ENCODE measurements at places on chromosomes 7 and 10.
A peak's percentile ranks its signal among the peaks of the same experiment; 100 is the strongest.

- DNase-seq, result no peak
These were observed 74.6 kb downstream of the ATRNL1 start for GRCh38 chr10:115167751-115168150.

DNA sequence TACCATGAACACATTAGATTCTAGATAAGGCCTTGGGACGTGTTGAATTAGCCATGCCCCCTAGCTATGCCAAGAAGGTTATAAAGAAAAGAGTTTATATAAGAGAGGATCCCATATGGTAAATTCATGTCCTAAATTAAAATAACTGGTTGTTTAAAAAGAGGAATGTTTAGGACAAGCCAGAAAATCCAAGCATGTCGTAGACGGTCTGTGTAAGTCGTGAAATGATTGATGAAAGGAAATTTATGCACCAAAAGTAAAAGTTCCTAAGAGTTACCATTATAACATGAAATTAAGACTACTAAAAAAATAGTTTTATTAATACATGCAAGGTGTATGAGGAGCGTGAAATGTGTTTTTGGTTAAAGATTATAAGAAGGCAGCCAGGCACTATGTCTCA lies 624.9 kb downstream of the ARL4A start:
- no peak for DNase-seq

GRCh38 chr7:50022451-50022850 lies 70.6 kb downstream of the ZPBP start:
- no peak for DNase-seq

DNA sequence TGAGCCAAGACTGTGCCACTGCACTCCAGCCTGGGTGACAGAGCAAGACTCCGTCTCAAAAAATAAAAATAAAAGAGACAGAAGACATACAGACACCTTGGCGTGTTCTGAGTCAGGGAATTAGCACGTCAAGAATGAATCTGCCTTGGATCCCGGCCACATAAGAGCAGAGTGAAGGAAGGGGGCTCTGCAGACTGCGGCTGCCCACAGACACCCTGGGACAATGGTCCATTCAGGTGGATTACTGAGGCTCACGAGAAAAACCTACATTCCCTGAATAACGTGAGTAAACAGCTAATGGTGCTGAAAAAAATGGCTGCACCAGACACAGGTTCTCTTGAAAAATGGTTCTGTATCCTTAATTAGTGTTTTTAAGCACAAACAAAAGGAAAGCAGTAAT lies 100.1 kb upstream of the FGFR2 start:
- no peak for DNase-seq

DNA sequence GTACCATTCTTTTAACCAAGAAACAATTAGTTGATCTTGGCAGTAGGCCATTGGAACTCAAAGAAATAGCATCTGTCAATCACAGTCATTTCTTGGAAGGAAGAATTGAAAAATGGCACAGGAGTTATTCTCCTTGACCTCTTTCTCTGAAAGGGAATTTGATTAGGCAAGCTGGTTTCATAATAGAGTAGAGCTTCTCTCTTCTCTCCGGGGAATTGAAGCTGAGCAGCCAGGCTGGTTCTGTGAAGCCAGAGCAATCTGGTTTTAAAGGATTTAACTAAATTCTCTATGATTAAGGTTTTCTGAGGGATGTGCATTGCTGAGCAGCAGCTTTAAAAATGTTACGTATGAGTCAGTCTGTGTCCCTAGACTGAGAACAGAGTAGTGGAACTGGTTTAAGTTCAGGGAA lies 70.2 kb downstream of the AHCYL2 start:
- peak; percentile 83 for DNase-seq

DNA sequence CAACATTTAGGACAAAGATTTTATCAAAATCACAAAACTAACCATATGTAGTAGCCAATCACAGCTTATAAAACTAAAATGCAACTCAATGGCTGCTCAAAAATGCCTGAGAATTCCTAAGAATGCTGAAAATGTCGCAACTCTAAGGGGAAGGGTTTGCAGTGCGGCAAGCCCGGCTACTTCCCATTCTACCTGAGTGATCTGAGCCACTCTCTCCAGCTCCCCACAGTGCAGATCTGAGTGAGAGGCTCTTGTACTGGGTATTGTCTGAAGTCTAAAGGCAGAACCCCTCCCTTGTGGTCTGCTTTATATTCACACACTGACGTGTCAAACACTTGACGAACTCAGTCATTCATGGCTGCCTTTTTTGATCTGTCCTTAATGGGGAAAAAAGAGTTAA lies 28.9 kb downstream of the RAB11FIP2 start:
- peak; percentile 28 for DNase-seq

DNA sequence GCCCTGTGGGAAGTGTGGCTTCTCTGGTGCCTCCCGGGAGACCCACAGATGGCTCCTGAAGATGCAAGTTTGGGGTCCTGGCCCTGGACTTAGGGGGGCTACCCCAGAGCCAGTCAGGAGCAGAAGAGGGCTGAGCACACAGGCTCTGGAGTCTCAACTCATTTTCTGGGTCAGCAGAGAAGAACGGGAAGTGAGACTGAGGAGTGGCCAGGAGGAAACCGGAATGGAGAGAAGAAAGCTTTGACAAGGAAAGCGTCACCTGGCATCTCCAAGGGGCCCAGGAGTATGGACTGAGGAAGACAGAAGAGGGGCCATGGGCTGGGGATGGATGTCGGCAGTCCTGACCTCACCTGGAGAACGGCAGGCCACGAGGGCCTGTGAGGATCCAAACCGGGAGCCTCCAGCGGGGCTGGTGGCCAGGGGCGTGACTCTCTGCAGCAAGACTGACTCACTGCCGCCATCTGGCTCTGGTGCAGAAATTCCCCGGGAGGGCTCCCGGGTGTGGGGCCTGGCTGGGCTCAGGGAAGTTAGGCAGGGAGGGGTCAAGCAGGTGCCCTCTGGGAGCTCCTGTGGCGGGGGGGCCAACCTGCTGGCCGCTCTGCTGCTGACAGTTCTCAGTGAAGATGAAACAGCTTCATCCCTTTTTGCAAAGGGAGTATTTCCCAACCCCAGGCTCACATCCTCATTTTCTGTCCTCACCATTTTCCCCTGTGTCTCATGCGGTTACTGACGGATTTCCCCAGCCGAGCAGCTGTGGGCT lies 23.6 kb downstream of the DAGLB start:
- no peak for DNase-seq

- no peak for DNase-seq
These were observed 6.6 kb downstream of the TRIM8 start for GRCh38 chr10:102650655-102651454.

DNA sequence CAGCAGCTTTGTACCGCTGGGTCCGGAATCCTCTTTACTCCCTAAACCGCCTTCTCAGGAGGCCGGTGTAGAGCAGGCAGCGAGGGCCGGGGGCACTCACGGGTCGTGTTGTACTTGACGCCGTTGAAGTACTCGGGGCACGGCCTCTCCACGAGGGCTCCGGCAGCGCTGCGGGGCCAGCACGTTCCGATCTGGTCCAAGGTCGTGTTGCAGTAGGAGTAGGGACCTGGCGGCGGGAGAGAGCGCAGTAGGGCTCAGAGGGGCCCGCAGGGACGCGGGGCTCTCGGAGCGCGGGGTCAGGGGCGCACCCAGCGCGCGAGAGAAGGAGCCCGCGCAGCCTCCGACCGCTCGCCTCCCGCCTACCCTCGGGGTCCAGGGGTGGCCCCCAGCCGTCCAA lies 443 bp downstream of the CRHR2 start:
- DNase-seq, result no peak

All from renal cortical epithelial cell (primary cell).